ENCODE measurements at places on chromosomes 13 and 19.

GRCh38 chr19:36514012-36514612 lies 14.0 kb downstream of the ZNF260 start:
- DNase-seq: no peak

GRCh38 chr13:113902986-113903775 lies 39.3 kb upstream of the GAS6 start:
- DNase-seq: no peak

- DNase-seq: no peak
Observed at GRCh38 chr19:46022431-46023310, at the start of gene PGLYRP1. PGLYRP1 (minus strand) TSS chr19:46023053; CDS start chr19:46023021, 32 bp downstream.

DNA sequence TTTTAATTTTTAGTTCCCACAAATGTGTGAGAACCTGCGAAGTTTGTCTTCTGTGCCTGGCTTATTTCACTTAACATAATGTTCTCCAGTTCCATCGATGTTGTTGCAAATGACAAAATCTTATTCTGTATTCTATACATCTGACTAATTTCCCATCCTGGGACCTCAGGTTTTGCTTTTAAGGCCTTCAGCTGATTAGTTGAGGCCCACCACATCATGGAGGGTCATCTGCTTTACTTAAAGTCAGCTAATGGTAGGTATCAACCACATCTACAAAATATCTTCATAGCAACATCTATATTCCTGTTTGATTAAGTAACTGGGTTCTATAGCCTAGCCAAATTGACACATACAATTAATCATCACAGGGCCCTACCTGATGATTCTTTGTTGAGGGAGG lies 534.0 kb downstream of the EFNB2 start:
- DNase-seq: no peak

- no peak for DNase-seq
Observed at GRCh38 chr19:4581666-4582553, 22.4 kb upstream of the SEMA6B start.

DNA sequence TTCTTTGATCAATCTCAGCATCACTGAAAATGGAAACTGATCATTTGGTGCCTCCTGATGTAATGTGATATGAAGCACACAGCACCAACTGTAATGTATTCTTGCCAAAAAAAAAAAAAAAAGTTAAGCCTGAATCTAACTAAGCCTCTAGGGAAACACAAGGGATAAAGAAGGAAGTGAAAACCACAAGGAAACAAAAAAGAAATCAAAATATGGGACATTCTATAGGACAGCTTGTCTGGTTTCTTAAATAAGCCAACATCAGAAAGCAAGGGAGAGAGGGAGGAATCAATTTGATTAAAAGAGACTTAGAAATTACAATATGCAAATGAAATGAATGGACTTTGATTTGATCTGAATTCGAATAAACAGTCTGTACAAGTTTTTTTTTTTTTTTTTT lies 20.6 kb upstream of the METTL21C start:
- no peak for DNase-seq

DNA sequence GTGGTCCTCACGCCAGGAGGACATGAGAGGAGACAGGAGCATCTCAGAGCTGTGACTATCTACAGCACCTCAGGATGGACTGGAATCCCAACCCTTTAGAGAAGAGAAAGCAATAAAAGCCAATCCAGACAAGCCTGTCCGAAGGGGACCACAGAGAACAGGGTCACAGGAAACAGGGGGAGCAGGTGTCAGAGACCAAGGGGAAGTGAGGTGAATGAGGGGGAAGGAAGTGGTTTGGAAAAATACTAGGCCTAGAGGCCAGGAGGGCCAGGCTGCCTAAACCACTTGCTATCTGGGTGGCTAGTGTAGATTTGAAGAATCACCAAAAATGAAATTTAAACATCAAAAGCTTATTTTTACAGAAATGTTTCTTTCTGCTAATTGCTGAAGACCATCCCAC lies 16.2 kb downstream of the TMTC4 start:
- no peak for DNase-seq

GRCh38 chr19:38975861-38976271 lies 324 bp upstream of the FBXO17 start:
- no peak for DNase-seq

GRCh38 chr13:30477346-30478195 lies 11.8 kb upstream of the HMGB1 start:
- no peak for DNase-seq

GRCh38 chr19:57171551-57172081 lies 4.3 kb upstream of the DUXA start:
- DNase-seq: no peak

DNA sequence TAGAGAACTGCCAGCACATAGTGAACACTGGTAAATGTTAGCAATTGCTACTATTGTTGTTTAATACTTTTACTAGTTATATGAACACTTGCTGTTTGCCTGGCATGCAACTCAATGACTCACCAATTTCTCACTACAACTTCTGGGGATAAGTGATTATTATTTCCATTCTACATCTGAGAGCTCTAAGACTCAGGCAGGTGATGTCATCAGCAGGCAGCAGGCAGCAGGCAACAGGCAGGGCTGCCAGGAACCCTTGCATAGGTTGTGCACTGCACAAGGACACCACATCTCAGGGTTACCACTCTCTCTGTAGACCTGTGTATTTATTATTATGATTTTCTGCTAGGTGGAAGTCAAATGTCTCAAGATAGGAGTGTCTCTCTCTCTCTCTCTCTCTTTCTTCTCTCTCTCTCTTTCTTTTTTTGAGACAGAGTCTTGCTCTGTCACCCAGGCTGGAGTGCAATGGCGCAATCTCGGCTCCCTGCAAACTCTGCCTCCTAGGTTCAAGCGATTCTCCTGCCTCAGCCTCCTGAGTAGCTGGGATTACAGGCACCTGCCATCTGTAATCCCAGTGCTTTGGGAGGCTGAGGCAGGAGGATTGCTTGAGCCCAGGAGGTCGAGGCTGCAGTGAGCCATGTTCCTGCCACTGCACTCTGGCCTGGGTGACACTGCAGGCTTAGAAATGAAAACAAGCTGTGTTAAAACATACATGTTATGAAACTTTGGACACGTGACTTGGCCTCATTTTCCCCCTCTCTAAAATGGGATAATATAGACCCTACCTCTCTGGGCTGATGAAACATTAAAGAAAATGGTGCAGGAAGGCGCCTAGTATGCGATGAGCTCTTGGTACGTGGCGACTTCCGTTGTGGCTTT lies 22.7 kb downstream of the HPN start:
- no peak for DNase-seq

DNA sequence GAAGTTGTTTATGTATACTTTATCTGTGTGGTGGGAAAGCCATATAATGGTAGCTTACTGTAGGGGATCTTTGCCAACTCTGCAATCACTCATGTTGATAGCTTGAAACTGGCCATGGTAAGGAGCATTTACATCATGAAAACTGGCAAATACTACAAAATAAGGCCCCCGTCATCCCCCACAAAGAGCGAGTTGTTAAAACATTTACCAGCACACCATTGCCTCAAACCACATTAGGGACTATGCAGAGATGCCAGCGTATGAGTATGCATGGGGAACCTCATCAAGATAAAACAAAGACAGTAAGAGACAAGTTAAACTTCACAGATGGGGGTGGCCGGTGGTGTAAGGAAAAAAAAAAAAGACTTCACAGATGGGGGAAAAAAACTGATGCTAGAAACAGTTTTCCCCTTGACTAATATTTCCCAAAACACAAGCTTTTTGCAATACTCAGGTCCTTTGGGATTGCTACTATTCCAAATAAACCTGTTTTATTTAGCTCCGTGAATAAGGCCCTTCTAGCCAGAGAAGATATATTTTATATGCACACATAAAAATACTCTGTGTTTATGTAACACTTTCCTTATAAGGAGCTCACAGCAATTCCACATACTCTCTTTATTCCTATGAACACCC lies 70.6 kb upstream of the SERP2 start:
- DNase-seq: no peak

- DNase-seq: peak; percentile 91
Observed at GRCh38 chr19:12913011-12913561, 6.0 kb downstream of the SYCE2 start.

GRCh38 chr13:46580362-46580839 lies 27.4 kb downstream of the LRCH1 start:
- DNase-seq: no peak

Measured in NCI-H1694 treated with DMSO at 0.1 percent for 48 hours (cell line).